ENCODE measurements at places on chromosomes 7 and 10.
A peak's percentile ranks its signal among the peaks of the same experiment; 100 is the strongest.

GRCh38 chr10:983971-984655 lies 4.1 kb upstream of the GTPBP4 start:
- no peak for DNase-seq

GRCh38 chr7:105387508-105388355 lies 989 bp downstream of the SRPK2 start:
- peak; percentile 27 for DNase-seq

DNA sequence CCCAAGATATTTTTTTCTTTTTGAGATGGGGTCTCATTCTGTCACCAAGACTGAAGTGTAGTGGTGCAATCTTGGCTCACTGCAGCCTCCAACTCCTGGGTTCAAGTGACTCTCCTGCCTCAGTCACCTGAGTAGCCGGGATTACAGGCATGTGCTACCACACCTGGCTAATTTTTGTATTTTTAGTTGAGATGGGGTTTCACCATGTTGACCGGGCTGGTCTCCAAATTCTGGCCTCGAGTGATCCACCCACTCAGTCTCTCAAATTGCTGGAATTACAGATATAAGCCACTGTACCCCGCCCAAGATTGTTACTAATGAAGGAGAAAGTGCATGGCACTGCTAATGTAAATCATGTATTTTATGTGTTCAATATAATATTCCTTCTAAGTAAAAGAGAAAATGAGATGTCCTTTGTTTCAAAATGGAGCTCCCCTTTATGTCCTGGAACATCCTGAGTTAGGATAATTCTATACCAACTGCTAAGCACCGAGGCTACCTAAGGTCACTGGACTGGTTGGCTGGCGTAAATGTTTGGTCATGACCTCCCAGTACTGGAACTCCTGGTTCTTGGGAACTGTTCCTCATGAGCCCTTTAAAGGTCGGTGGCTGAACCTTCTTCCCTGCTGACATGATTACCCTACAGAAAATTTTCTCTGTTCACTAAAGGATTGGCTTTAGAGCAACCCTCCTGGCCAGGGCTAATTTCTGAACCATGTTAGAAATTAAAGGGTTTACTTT lies 59.9 kb downstream of the SLC16A9 start:
- no peak for DNase-seq

GRCh38 chr10:9126728-9127127 lies 1072.2 kb downstream of the GATA3 start:
- DNase-seq, result no peak

GRCh38 chr10:4108693-4109092 lies 323.7 kb upstream of the KLF6 start:
- peak; percentile 17 for DNase-seq

GRCh38 chr10:13707156-13707881 lies 120.6 kb downstream of the PRPF18 start:
- DNase-seq, result no peak

DNA sequence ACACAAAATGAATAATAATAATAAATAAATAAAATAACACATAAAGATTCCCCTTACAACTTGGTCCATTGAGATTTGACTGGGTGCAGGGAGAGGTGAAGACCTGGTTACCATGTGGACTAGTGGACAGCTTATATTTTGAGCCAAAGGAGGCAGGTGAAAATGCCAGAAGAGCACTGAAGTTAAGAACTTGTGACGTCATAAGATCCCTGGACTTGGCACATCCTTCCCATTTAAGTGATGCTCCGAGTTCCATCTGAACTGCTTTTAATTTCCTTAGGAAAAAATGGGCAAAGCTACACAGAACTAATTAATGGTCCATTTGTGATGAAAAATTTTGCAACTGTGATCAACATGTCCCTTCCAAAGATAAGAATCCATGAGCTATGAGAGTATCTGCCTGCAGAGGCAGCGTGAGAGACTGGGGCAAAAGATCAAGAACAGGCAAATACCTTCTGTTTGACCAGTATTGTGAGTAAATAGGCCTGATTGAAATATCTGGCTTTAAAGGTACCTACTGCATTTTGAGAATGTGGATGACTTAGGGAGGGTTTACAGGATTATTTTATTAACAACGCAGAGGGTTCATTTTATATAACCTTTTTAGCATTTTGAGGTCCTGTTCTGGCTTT lies 101.2 kb upstream of the POT1 start:
- DNase-seq, result no peak

- DNase-seq, result no peak
Measured at GRCh38 chr7:114507381-114507780, 92.8 kb downstream of the FOXP2 start.

DNA sequence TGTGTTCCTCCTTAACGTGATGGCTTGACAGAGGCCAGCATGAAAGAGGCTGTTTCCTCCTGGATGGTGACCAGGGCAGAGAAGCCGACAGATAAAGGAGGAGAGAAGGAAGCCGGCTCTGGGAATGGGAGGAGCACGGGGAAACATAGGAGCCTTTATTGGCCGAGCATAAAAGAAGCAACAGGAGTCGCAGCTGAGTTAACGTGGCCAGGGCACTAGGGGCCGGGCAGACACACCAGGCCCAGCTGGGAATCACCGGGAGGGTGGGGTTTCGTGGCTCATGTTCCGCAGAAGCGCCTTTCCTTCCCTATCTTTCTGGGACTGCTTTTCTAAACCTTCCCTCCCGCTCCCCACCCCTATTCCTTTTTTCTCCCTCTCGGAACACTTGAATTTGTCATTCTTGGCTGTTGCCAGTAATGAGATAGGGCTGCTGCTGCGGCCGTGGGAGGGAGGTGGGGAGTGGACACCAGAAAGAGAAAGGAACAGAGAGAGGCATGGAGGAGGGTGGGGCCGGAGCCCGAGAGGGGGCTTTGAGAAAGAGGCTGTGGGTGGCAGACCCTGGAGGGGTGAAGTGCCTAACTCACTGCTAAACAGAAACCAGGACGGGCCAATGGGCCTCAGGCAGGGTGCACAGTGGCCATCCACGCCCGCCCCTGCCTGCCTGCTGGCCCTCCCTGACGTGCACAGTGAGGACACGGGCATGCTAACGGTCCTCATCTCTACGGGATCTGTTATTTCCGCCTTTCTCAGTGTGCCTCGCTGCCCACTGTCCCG lies 65.2 kb downstream of the COL13A1 start:
- no peak for DNase-seq

DNA sequence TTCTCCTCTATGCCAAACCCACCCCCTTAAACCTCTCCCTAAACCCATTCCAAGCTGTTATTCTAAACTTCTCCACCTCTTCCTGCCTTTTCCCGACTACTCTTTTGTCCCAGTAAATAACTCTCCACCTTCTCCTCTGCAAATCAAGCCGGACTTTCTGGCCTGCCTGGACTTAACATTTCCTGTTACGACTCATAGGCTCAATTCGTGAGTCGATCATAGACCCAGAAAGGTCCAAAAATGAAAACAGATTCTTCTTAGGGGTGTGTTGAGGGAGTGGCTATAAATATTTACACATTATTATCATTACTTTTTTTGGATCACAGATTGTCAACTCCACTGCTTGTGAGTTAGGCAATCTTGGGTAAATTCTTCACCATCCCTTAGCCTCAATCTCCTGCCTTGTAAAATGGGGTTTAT lies 59.0 kb upstream of the HABP2 start:
- no peak for DNase-seq

- no peak for DNase-seq
Measured at GRCh38 chr7:105278973-105279687, 109.6 kb downstream of the SRPK2 start.

DNA sequence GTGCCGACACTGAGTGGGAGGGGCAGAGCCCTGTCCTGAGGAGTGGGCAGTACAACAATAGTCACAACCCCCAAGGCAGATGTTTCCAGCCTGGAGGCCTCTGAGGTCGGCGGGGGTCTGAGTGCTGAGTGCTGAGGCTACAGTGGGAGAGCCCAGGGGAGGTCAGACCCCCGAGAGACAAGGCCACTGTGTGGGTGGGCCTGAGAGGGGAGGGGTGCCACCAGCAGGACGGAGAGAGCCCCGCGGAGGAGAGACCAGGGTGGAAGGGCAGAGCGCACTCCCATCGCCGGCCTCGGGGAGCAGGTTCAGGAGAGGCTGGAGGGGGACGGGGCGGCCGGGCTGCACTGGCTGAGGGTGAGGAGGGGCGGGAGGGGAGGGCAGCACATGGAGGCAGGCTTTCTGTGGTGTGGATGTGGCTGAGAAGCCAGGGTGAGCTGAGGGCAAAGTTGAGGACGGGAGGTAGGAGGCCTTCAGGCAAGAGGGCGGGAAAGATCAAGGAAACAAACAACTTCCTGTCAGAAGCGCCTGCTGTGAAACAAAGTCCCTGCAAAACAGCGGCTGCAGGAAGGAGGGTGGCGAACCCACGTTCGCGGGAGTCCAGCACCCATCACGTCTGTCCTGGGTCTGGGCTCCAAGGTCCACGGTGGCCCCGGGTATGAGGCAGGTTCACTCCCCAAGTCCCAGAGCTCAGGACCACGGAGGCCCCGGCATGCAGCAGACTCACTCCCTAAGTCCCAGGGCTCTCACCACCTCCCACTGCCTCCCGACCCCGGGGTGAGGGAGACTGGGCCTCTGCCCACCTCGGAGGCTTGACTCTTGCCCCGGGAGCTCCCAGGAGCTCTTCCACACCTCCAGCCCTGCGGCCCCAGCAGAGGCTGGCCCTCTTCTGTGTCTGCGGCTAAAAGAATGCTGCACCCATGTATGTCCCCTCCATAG lies 76.8 kb upstream of the NKX6-2 start:
- DNase-seq, result no peak

GRCh38 chr7:124689523-124689922 lies 76.1 kb downstream of the GPR37 start:
- DNase-seq, result no peak

GRCh38 chr10:100364735-100365391 lies 17.8 kb downstream of the SCD start:
- DNase-seq, result peak; percentile 39

DNA sequence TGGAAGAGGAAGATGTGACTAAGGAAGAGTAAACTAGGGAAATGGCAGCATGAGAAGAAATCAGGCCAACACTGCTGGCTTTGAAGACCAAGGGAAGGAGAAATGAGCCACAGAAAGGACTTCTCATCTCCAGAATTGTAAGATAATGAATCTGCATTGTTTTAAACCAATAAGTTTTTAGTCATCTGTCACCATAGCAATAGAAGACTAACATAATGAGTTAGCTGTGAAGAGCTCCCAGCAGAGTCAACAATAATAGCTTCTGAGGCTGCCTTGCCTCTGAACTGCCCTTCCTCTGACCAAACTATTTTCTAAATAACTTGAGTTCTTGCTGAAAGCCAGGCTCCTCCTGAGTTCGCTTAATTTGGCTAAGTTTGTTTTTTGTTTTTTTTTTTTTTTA lies 103.6 kb downstream of the CACNA2D1 start:
- DNase-seq, result no peak

- DNase-seq, result no peak
Measured at GRCh38 chr10:77636282-77636966, 1.2 kb downstream of the KCNMA1 start.

DNA sequence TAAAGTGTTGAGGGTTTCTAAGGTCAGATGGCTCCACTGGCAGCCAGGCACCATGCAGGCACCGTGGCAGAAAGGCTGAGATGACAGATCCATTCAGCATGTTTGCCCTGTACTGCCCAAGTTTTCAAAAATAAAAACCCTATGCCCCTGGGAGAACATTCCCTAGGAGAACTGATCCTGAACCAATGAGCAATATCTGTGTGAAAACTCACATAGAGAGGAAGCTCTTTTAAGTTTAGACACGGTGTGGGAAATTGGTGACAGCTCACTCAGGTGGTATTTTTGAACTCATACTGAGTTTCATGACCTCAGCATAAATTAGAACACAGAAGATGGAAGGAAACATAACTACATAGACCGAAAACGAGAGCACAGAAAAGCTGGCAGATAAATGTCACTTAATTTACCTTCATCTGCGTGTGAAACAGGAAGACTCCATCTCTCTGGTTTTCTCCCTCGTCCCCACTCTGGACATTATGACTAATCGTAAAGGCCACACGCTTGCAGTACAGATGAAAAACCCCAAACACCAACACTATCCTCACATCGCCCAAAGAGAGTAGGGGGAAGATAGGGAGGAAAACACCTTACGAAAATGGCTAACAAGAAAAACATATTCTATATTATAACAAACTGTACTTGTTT lies 127.8 kb downstream of the ICA1 start:
- no peak for DNase-seq

DNA sequence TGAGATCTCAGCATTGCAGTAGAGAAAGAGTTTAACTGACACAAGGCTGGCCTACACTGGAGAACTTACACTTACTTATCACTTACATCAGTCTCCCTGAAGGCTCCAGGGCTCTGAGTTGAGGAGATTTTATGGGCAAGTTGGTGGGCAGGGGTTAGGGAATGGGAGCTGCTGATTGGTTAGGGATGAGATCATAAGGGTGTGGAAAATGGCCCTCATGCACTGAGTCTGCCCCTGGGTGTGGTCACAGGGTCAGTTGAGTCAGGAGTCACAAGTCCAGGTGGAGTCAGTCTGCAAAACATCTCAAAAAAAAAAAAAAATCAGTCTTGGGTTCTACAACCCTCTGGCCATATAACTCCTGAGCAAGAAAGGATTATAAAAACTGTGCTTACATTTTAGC lies 60.5 kb downstream of the PPP1R17 start:
- DNase-seq, result no peak

DNA sequence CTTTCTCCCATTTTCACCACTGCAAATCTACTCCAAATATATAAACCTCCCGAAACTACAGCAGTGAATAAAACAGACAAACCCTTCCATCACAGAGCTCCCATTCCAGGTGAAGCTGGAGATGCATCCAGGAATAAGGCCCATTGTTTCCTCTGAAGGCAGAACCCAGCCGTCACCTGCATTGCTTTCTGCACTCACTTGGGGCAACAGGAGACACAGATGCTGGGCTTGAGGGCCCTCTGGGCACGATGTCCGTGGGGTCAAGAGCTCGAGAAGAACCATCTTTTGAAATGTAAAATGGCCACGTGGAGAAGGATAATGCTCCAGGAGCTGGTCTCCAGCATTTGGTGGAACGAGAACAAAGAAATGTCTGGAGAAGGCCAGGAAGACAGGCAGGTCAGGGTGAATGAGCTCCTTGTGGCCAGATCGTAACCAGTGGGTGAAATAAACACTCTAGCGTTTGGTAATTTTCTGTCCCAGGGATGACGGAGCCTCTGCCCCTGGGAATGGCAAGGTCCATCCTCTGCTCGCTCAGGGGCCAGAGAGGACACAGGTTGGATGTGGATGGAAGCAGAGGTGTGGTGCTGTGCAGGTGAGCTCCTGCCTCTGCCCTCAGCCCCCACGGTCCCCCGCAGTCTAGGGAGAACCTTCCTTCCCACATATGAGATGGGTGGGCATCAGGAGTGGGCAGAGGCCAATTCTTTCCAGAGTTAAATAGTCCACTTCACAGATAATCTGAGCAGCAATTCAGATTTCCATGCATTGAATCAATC lies 556.1 kb downstream of the DNAJB6 start:
- DNase-seq, result no peak

DNA sequence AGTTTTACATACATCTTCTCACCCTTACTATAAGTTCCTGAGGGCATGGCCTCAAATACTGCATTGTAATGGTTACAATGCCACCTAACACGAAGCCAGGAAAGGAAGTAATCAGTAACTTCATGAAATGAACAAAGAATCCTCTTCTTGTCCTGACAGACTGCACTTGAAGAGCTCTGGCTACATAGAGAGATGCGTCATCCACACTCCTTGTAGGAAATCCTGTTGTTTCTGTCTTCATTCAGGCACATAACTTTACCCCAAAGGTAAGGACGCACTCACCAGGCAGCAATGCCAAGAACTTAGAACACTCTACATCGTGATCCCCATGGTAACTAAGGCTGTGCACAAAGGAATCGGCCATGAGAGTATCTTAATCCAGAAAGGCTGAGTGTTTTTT lies 80.3 kb upstream of the ARID5B start:
- DNase-seq, result no peak

GRCh38 chr7:95686109-95686508 lies 86.2 kb upstream of the DYNC1I1 start:
- DNase-seq, result peak; percentile 77

- DNase-seq, result no peak
Measured at GRCh38 chr7:123539871-123540270, 5.5 kb upstream of the IQUB start.

Measured in NCI-H1436 (cell line).